BJ (cell line): ENCODE measurements at places on chromosomes 11 and 22. TPM values are rescaled to one million over a fixed set of nuclear protein-coding genes. Genes with fewer than 3 reads are reported as not detected.

The MRGPRX3 gene
- not detected in 2 replicates for polyA plus RNA-seq

The PGR gene
- polyA plus RNA-seq: not detected in 2 replicates

The OR2D2 gene
- 0.06 and 0.13 TPM in 2 replicates for polyA plus RNA-seq

The BACE1-AS gene
- polyA plus RNA-seq: 3.4 and 3.8 TPM in 2 replicates

The OR2AG1 gene
- polyA plus RNA-seq: not detected in 2 replicates

The BLID gene
- polyA plus RNA-seq: 0.16 and 0.37 TPM in 2 replicates

The TRIM34 gene
- 6.6 and 11.0 TPM in 2 replicates for polyA plus RNA-seq

The EHF gene
- polyA plus RNA-seq: not detected in 2 replicates

The MOV10L1 gene
- 5.8 and 6.6 TPM in 2 replicates for polyA plus RNA-seq

The MSANTD4 gene
- polyA plus RNA-seq: 6.5 and 14.4 TPM in 2 replicates

The IGSF9B gene
- 0.05 TPM in 2 replicates for polyA plus RNA-seq

The MYBPC3 gene
- polyA plus RNA-seq: not detected in 2 replicates

The SHANK2 gene
- 0.28 and 0.37 TPM in 2 replicates for polyA plus RNA-seq

The CD3D gene
- not detected in 2 replicates for polyA plus RNA-seq

The CNGA4 gene
- 0.11 TPM in 1 of 2 replicates, not detected in the other for polyA plus RNA-seq

The MMP8 gene
- not detected in 2 replicates for polyA plus RNA-seq

The B4GALNT4 gene
- polyA plus RNA-seq: 3.0 and 5.4 TPM in 2 replicates

The NAV2 gene
- polyA plus RNA-seq: 3.8 and 6.1 TPM in 2 replicates

The MOGAT2 gene
- not detected in 2 replicates for polyA plus RNA-seq
